ENCODE measurements at places on chromosomes 7 and 10. TPM values are rescaled to one million over a fixed set of nuclear protein-coding genes. Genes with fewer than 3 reads are reported as not detected.

DNA sequence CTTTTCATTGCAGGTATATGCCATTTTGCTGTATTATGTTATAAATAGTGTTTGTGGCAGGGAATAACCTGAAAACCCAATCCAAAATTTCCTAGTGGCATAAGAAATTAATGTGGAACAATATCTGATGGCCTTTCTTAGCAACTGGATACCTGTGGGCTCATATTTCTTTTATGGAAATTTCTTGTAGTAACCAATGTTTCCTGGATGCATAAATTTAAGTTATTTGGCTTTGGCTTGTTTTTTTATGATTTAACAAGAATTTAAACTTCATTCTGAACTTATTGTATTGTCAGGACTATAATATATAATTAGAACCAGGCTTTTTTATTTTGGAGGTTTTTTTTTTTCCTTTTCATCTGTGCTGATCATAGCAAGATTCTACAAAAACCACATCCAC, 30.1 kb downstream of the TBC1D12 start:
- DNase-seq: no peak

GRCh38 chr7:28862595-28863272, 95.4 kb downstream of the TRIL start:
- DNase-seq: no peak

GRCh38 chr10:42939685-42940366, 137.0 kb upstream of the RET start:
- DNase-seq: no peak

DNA sequence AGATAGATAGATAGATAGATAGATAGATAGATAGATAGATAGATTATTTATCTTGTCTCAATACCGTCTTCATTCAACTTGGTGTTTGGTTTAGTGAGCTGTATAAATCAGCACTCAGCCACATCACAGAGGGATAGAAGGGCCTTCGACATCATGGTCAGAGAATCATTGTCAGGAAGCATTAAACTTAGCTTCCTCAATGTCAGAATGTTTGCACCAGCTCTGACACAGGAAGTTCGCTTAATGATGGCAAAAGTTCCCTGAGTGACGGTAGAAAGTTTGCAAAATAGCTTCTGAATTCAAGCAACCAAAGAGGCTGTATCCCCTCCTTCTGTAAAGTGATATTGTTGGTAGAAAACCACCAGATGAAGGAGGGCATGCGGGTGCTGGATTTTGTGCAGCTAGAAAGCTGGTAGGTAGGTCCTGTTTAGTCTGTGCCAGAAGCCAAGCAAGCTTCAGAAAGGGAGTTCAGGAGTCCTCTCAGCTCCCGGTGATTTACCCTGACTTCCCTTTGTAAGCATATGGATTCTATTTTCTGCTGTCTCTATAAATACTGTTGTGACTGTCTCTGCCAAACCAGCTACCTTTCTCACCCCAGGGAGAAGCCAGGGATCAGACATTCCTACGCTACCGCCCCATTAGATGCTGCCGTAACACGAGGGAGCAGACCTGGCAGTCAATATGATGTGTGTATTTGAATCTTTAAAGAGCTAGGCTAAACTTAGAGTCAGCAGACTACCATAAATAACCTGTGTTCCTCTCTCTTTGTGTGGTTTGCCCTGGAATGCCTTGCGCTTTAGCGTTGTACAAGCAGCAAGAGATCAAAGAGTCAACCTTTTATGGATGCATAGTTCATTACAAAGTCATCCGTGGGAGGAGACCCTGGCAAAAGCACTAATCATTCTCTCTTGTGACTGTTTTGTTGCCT, 200.5 kb upstream of the KIAA1217 start:
- no peak for DNase-seq

The ENKUR gene
- not detected for polyA plus RNA-seq

Data from CD8-positive, alpha-beta memory T cell (primary cell).